Vagina (tissue), 2 donors: ENCODE measurements at places on chromosomes 1 and 21. TPM values are rescaled to one million over a fixed set of nuclear protein-coding genes. Genes with fewer than 3 reads are reported as not detected.

DNA sequence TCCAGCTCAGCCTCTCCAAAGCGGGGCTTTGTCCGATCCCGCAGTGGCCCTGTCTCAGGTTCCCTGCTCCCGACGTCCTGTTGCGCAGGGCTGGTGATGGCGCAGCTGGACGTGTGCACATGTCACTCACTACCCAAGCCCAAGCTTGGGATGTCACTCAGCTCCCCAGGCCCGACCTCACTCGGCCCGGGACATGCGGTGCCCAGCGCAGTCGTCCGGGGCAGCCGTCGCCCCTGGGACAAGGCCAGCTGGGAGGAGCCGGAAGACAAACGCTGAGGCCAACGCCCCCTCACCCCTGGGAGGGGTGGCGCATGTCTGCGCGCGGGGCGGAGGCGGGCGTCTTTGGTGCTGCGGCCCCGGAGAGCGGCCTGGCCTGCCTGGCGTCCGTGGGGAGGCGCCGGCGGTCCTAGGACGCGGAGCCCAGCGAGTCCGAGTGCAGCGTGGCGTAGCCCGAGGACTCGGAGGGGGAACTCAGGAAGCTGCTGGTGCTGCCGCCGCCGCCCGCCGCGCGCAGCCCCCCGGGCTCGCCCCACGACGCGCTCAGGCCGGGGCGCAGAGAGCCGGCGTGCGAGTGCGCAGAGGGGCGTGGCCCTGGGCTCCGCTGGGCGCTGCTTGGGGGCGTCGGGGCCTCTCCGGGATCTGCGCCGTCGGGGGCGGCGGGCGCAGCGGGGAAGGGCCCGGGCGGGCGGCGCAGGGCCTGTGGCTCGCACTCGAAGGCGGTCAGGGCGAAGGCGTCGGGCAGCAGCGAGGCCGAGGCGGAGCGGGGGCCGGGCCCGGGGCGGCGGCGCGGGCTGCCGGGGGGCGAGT lies 5.2 kb downstream of the HES3 start:
- no peaks in the 10 kb centered on the region for H3K36me3 ChIP-seq
- H3K27me3 ChIP-seq = peaks cover 5% of the 10 kb centered on the region
- peaks cover 24% of the 10 kb centered on the region for H3K4me1 ChIP-seq
- DNase-seq = no peak

DNA sequence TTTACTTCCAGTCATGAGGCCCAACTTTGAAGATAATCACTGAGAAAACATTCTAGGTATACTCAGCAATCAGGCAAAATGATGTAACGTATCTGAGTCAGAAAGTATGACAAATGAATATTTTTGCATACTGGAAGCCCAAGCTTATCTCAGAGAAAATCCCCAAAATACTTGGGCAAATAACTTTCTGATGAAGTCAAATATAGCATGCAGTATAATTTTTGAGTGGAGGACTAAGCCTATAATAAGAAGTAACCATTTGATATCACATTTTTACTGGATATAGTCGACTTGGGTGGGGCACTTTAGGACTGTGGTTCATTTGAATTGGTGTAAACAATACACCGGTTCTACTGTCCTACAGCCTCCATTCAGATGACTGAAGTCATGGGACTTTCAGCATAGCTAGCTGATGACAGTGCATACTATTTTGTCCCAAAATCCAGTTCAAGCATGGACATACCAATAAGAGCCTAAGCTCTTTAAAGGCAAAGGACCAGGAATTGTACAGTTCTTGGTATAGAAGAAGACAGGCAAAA lies 2.3 kb upstream of the GADD45A start:
- peak overlapping the region; percentile 24 for H3K27ac ChIP-seq
- peaks cover 6% of the 10 kb centered on the region for H3K36me3 ChIP-seq
- H3K27me3 ChIP-seq = no peaks in the 10 kb centered on the region
- H3K4me3 ChIP-seq = no peak overlapping the region

AMPD1 gene
- not detected for total RNA-seq

CENPL gene
- total RNA-seq = 3.7 TPM

VPS72 gene
- total RNA-seq = 17.2 TPM

MIXL1 gene
- total RNA-seq = not detected

DNA sequence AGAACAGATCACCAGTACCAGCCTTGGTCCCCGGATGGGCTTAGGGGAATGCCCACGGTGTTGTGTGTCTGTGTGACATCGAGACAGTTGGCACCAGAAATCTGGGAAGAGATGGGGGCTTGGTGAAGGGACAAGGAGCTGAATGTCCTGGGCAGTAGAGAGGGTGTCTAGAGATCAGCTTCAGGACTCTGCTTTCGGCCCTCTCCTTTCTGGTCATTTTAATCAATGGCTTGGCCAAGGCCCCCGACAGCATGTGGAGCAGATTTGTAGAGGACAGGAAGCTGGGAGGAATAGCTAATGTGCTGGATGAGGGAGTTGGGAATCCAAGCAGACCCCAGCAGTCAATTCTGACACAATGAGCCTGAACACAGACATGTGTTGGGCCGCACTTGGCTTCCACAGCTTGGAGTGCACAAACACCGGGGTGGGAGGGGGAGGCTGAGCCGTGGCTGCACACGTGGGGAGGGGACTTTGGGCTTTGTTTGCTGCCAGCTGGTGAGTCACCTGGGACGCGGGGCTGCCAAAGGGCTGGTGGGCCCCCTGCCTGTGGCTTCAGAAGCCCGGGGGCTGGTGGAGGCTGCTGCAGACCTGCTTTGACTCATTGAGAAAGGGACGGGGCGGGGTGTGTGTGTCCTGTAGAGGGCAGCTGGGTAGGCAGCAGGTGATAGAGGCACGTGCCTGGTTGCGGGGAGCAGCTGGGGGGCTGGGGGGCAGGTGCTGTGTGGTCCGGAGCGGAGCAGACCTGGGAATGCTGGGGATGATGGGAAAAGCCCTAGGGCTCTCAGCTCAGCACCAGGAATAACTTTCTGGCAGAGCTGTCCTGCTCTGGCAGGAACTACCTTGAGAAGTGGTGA lies 20.9 kb downstream of the SLC1A7 start:
- no peak for DNase-seq
- peak overlapping the region; percentile 93 for H3K27ac ChIP-seq
- H3K36me3 ChIP-seq = no peaks in the 10 kb centered on the region
- no peak overlapping the region for H3K4me3 ChIP-seq

IVL gene
- 169 TPM for total RNA-seq

GRCh38 chr1:200923601-200924000 lies 28.9 kb downstream of the INAVA start:
- no peak overlapping the region for H3K27ac ChIP-seq
- no peak overlapping the region for H3K4me3 ChIP-seq
- H3K4me1 ChIP-seq = no peaks in the 10 kb centered on the region

CNKSR1 gene
- total RNA-seq = 21.9 TPM

GRCh38 chr1:238360474-238360873 lies 469.8 kb upstream of the ZP4 start:
- no peak overlapping the region for H3K27ac ChIP-seq
- no peaks in the 10 kb centered on the region for H3K36me3 ChIP-seq
- no peaks in the 10 kb centered on the region for H3K27me3 ChIP-seq
- no peak overlapping the region for H3K4me3 ChIP-seq
- DNase-seq = no peak

- peak overlapping the region; percentile 61 for H3K4me3 ChIP-seq
- H3K27me3 ChIP-seq = no peaks in the 10 kb centered on the region
- no peak for DNase-seq
- H3K4me1 ChIP-seq = peaks cover 18% of the 10 kb centered on the region
- H3K27ac ChIP-seq = peak overlapping the region; percentile 85
Measured at GRCh38 chr21:33587792-33588484, 546 bp downstream of the DONSON start.

DNA sequence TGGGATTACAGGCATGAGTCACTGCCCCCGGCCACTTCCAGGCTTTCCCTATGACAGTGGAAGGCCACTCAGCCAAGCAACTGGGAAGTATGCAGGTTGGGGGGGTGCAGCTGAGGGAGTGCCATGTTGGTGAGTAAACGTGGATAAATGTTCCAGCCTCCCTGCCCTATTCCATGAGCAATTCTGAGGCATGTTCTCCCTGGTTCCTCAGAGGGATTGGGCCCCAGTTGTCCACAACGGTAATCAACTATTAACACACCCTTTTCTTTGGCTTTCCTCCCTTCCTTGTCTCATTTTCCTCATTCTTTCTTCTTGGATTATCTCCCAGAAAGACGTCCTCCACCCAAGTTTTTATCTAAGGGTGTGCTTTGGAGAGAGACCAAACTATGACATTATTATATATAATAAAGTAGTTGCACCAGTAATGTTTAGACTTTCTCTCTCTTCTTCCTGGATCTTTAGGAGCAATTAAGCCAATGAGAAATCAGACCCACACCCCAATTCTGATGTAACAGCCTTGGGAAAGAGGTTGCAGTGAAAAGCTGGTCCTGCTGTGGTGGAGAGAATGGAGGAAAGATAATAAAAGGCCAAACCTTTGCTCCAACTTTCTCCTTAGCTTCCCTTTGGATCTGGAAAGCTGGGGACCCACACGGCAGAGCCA lies 6.8 kb upstream of the SLAMF9 start:
- no peak for DNase-seq
- no peaks in the 10 kb centered on the region for H3K27me3 ChIP-seq
- H3K4me1 ChIP-seq = peaks cover 25% of the 10 kb centered on the region
- H3K27ac ChIP-seq = peak overlapping the region; percentile 41
- peak overlapping the region; percentile 21 for H3K4me3 ChIP-seq

DNA sequence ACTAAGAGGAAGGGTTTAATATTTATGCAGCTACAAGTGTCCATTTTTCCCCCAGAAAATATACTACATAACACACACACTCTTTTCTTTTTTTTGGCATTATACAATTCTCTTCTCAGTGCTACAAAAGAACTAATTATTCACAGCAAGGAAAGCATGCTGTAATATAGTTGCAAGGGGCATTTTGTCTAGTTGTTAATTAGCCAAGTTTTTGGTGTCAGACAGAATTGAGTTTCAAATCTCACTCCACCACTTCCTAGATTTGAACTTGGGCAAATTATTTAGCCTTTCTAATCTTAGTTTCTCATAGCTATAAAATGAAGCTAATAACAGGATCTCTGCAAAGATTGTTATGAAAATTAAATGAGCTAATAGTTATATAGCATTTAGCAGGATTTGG lies 60.0 kb upstream of the VTCN1 start:
- no peak overlapping the region for H3K4me3 ChIP-seq
- no peaks in the 10 kb centered on the region for H3K36me3 ChIP-seq
- H3K4me1 ChIP-seq = no peaks in the 10 kb centered on the region
- H3K27me3 ChIP-seq = no peaks in the 10 kb centered on the region

AMY1B gene
- total RNA-seq = not detected

DNA sequence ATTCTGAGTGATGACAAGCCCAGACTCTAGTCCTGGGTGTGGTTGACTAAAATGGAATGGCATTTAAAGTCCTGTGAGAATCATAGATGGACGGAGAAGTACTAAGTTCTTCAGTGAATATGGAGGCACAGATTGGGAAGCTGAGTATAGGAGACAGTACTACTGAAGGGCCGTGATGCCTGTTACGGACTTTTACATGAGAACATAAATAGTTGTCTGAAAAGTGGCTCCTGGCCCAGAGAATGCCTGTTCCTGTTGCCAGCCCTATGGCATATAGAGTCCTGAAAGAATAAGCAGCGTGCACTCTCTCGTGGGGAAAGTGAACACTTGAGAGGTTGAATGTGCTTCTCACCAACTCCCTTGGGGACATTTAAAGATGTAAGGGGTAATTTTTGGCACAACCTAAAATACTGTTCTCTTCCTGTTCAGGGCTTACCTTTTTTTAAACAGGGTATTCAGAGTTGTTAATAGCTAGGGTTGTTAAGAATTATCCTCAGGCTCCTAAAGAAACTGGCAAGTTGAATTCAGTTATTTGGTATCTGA lies 20.4 kb downstream of the CCT8 start:
- H3K4me1 ChIP-seq = no peaks in the 10 kb centered on the region
- H3K36me3 ChIP-seq = peaks cover 74% of the 10 kb centered on the region
- H3K27me3 ChIP-seq = no peaks in the 10 kb centered on the region
- H3K27ac ChIP-seq = no peak overlapping the region
- no peak overlapping the region for H3K4me3 ChIP-seq

OLFML2B gene
- total RNA-seq = 12.8 TPM

CHRM3 gene
- total RNA-seq = 1.2 TPM

ATP6V0B gene
- 71.5 TPM for total RNA-seq

DNA sequence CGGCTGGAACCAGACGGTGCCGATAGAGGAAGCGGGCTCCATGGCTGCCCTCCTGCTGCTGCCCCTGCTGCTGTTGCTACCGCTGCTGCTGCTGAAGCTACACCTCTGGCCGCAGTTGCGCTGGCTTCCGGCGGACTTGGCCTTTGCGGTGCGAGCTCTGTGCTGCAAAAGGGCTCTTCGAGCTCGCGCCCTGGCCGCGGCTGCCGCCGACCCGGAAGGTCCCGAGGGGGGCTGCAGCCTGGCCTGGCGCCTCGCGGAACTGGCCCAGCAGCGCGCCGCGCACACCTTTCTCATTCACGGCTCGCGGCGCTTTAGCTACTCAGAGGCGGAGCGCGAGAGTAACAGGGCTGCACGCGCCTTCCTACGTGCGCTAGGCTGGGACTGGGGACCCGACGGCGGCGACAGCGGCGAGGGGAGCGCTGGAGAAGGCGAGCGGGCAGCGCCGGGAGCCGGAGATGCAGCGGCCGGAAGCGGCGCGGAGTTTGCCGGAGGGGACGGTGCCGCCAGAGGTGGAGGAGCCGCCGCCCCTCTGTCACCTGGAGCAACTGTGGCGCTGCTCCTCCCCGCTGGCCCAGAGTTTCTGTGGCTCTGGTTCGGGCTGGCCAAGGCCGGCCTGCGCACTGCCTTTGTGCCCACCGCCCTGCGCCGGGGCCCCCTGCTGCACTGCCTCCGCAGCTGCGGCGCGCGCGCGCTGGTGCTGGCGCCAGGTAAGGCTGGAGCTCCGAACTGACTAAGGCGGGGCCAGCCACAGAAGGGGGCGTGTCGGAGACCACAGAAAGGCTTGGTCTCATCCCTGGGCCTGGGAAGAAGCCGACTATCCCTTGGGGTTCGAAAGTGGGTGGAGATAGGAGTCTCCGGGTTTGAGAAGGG lies 486 bp downstream of the SLC27A3 start:
- no peak for DNase-seq
- peaks cover 29% of the 10 kb centered on the region for H3K36me3 ChIP-seq
- no peaks in the 10 kb centered on the region for H3K27me3 ChIP-seq
- H3K4me1 ChIP-seq = peaks cover 59% of the 10 kb centered on the region
- peak overlapping the region; percentile 91 for H3K27ac ChIP-seq

GRCh38 chr1:11417162-11417561 lies 61.8 kb upstream of the DISP3 start:
- no peaks in the 10 kb centered on the region for H3K36me3 ChIP-seq
- H3K4me1 ChIP-seq = no peaks in the 10 kb centered on the region
- no peaks in the 10 kb centered on the region for H3K27me3 ChIP-seq
- no peak overlapping the region for H3K27ac ChIP-seq
- no peak for DNase-seq
- no peak overlapping the region for H3K4me3 ChIP-seq

ELF3 gene
- 287 TPM for total RNA-seq

- H3K4me1 ChIP-seq = peaks cover 22% of the 10 kb centered on the region
- H3K27me3 ChIP-seq = no peaks in the 10 kb centered on the region
- H3K4me3 ChIP-seq = no peak overlapping the region
- no peaks in the 10 kb centered on the region for H3K36me3 ChIP-seq
- H3K27ac ChIP-seq = no peak overlapping the region
Measured at GRCh38 chr21:36235058-36235582, 78.5 kb downstream of the DOP1B start.

TTLL10 gene
- total RNA-seq = not detected

GRCh38 chr21:36694031-36694515 lies 4.8 kb upstream of the SIM2 start:
- H3K27me3 ChIP-seq = peaks cover 56% of the 10 kb centered on the region
- H3K4me1 ChIP-seq = peaks cover 24% of the 10 kb centered on the region
- no peak overlapping the region for H3K27ac ChIP-seq
